ENCODE measurements at places on chromosomes 7 and 10. TPM values are rescaled to one million over a fixed set of nuclear protein-coding genes. Genes with fewer than 3 reads are reported as not detected.

The WDFY4 gene
- 3.5 TPM for polyA plus RNA-seq

The SEMA3E gene
- polyA plus RNA-seq = 0.82 TPM

The CALML5 gene
- not detected for polyA plus RNA-seq

The TRIM50 gene
- polyA plus RNA-seq = 0.42 TPM

The KIF11 gene
- 12.5 TPM for polyA plus RNA-seq

The LBX1 gene
- polyA plus RNA-seq = 0.03 TPM

The CRYGN gene
- polyA plus RNA-seq = 0.36 TPM

The TEX36 gene
- polyA plus RNA-seq = 0.07 TPM

The PRTFDC1 gene
- polyA plus RNA-seq = 34.3 TPM

The USP6NL gene
- 20.4 TPM for polyA plus RNA-seq

The RBM33 gene
- 42.8 TPM for polyA plus RNA-seq

The TMEM229A gene
- polyA plus RNA-seq = 3.7 TPM

The STK32C gene
- polyA plus RNA-seq = 16.2 TPM

The UBE2D1 gene
- 21.9 TPM for polyA plus RNA-seq

The PIK3AP1 gene
- polyA plus RNA-seq = 5.7 TPM

The MOGAT3 gene
- polyA plus RNA-seq = 72.1 TPM

The GRM3 gene
- 0.16 TPM for polyA plus RNA-seq

The OGDHL gene
- 20.0 TPM for polyA plus RNA-seq

The SFTPD gene
- polyA plus RNA-seq = 0.42 TPM

The AGK gene
- polyA plus RNA-seq = 27.4 TPM

The CPA2 gene
- polyA plus RNA-seq = 28.4 TPM

The CEP55 gene
- polyA plus RNA-seq = 6.8 TPM

The CFAP43 gene
- 5.6 TPM for polyA plus RNA-seq

The ATOH7 gene
- 1.4 TPM for polyA plus RNA-seq

The ANKRD61 gene
- polyA plus RNA-seq = 2.4 TPM

The SPDYE8 gene
- 0.27 TPM for polyA plus RNA-seq

The ANKRD1 gene
- 0.06 TPM for polyA plus RNA-seq

The FAM237B gene
- 0.16 TPM for polyA plus RNA-seq

The TMEM225B gene
- polyA plus RNA-seq = 1.3 TPM

The CLDN15 gene
- polyA plus RNA-seq = 115 TPM

The HSPA12A gene
- 9.2 TPM for polyA plus RNA-seq

The SLC16A9 gene
- 2.6 TPM for polyA plus RNA-seq

The GOLGA7B gene
- polyA plus RNA-seq = 3.9 TPM

The PGAM2 gene
- 4.0 TPM for polyA plus RNA-seq

The CAV1 gene
- 100 TPM for polyA plus RNA-seq

The CHN2 gene
- polyA plus RNA-seq = 33.6 TPM

The STAG3 gene
- polyA plus RNA-seq = 15.6 TPM

The BAIAP2L1 gene
- polyA plus RNA-seq = 30.3 TPM

All from large intestine (tissue), 12 donors.